ENCODE measurements at places on chromosomes 4 and X.

GRCh38 chr4:106418444-106418843, 49.9 kb upstream of the GIMD1 start:
- no peak for DNase-seq

DNA sequence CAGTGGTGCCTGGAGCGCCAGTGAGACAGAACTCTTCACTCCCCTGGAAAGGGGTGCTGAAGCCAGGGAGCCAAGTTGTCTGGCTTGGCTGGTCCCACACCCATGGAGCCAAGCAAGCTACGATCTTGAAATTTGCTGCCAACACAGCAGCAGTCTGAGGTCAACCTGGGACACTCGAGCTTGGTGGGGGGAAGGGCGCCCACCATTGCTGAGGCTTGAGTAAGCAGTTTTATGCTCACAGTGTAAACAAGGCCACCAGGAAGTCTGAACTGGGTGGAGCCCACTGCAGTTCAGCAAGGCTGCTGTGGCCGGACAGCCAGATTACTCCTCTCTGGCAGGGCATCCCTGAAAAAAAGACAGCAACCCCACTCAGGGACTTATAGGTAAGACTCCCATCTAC, 149.5 kb downstream of the EDA2R start:
- no peak for DNase-seq

DNA sequence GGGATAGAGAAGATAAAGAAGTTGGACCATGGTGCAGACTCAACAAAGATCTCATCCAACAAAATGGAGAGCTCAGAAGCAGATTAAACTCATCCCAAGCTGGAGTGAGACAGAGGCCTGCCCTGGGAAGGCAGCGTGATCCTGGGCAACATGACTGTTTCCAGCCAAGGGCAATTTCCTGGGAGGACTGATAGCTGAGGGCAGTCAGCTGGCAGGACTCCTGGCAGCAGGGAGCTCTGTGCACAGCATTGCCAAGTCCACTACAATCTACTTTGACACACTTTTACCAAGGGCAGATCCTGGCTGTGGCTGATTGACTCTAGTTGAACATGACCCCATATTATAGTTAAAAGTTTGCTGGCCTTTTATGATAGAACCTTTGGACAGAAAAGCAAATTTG, 357.3 kb upstream of the RASGEF1B start:
- DNase-seq, result peak; percentile 49

GRCh38 chr4:189656641-189657040, 284.0 kb upstream of the FRG1 start:
- DNase-seq, result no peak

GRCh38 chr4:175373031-175373430, 439.0 kb downstream of the GPM6A start:
- DNase-seq, result no peak

DNA sequence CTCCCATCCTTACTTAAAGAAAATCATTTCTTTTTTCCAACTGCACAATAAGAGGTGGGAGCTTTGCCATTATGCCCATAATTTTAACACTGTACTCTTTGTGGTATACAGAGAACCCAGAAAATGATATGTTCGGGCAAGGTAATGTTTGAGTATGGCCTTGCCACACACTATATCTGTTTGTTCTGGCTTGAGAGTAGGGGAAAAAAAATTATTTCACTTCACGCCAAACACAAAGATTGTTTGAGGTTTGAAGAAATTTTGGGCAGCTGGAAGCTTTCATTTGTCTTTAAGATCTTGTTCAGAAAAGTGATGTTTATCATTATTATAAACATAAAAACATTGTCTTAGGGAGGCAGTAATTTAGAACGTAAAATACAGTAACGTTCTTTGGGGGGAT, 115.4 kb upstream of the NAP1L5 start:
- DNase-seq, result no peak

DNA sequence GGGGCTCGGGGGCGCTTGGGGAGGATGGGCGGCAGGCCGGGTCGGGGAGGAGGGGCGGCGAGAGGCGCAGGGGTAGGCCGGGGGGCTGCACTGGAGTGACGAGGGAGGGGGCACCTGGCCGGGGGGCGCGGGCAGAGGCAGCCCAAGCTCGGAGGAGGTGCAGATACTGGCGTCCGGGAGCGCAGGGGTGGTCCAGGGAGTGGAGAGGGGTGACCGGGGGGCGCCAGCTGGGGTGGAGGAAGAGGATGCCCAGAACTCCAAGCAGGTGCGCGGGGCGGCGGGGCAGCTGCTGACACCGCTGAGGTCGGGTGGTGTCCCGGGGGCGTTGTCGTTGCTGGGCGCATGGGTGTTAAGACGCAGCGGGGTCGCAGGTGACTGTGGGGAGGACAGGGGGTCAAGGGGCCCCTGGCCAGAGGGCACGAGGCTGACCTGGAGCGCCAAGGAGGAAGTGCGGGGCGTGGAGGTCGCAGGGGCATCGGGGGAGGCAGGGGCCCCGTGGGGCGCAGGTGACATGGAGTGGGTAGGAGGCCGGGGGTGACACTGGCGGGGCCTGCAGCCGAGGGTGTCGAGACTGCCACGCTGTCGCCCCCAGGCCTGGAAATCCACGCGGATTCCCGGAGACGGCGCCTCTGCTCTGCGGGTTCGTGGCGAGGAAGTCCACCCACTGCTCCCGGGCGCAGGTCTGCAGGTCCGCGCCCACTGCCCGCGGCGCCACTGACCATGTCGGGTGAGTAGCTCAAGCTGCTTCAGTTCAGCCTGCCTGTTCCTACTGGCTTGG, 928 bp downstream of the GYG2 start:
- no peak for DNase-seq

GRCh38 chrX:133819546-133819945, 165.8 kb downstream of the GPC3 start:
- DNase-seq, result no peak

DNA sequence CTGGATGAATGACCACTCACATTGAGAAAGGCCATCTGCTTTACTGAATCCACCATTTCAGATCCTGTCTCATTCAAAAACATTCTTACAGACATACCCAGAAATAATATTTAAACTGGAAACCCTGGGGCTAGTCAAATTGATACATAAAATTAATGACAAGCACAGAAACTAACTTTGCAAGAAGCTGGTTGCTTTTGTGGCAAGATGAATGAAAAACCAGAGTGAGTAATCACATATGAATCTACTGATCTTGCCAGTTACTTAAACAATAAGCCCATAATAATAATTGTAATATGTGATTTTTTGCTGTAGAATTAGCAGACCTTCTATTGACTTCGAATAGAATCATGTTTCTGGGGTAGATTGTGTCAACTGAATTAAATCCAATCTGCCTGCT, 235.1 kb downstream of the PPARGC1A start:
- DNase-seq, result no peak

DNA sequence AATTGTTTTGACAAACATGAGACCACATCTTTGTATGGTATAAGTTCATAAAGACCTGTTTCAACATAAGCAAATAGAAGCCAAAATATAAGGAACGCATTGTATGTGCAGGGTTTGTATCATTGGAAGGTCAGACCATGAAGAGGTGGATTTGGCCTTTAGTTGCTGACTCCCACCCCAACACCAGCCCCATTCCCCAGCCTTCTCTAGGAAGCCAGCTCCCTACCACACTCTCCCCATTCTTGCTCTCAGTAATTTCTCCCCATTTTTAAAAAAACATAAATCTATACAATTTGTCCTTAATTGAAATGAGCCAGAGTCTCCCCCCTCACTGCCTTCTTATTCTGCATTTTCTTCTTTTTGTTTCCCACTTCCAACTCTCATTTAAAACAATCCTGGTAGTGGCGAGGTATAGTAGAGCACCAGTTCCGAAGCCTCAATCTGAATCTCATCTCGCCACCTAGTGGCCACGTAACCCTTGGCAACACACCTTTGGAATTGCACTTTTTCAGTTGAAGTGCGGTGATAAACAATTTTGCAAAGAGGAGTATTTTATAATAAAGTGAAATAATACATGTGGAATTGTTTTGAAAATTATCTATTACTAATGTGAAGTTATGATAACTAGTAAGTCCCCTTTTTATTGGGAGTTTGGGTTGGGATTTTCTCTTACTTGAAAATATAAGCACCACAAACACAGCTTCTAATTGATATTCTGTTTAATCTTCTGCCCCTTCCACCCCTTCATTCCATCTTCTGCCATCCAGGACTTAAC, 126.6 kb downstream of the ASB9 start:
- DNase-seq, result no peak

- peak; percentile 51 for DNase-seq
Observed at GRCh38 chr4:78057600-78058550, 752 bp downstream of the FRAS1 start.

DNA sequence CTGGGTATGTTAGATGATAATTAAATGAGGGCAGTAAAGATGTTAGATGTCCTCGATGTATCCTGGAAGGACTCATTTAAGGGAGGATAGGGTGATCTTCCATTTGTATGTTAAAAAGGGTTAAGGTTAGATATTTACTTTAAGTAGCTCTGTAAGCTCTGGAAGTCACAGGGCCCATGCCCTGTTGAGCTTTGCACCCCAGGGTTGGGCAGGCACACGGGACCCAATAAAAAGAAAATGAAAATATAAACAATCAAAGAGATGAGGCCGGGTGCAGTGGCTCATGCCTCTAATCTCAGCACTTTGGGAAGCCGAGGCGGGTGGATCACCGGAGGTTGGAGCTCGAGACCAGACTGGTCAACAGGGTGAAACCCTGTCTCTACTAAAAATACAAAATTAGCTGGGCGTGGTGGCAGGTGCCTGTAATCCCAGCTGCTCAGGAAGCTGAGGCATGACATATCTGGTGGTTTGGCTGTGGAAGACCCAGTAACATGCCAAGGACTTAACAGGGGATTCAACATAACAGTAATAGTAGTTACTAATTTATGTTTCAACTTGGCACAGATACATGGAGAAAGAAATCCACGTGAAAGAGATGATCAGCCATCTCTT, 16.9 kb upstream of the PHEX start:
- no peak for DNase-seq

GRCh38 chrX:102708900-102709299, 3.3 kb upstream of the GPRASP2 start:
- no peak for DNase-seq

GRCh38 chrX:110331444-110332030, 13.7 kb upstream of the AMMECR1 start:
- no peak for DNase-seq

DNA sequence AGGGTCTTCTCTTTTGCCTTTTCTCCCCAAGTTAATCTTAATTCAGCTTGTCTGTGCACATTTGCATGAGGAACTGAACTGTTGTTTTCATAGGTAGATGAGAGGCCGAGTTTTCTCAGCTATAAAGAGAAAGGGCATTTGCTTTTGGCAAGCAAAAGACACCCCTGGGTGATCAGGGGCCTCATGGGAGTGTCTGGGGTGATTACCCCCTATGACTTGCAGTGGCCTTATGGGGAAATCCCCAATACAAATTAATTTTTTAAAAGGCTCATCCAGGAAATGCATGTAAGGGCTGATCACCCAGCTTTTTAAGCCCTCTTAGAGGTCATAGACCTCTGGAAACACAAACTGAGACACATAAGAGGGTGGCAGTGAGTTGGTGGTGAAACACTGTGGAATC, 56.4 kb upstream of the HMX1 start:
- DNase-seq, result no peak

DNA sequence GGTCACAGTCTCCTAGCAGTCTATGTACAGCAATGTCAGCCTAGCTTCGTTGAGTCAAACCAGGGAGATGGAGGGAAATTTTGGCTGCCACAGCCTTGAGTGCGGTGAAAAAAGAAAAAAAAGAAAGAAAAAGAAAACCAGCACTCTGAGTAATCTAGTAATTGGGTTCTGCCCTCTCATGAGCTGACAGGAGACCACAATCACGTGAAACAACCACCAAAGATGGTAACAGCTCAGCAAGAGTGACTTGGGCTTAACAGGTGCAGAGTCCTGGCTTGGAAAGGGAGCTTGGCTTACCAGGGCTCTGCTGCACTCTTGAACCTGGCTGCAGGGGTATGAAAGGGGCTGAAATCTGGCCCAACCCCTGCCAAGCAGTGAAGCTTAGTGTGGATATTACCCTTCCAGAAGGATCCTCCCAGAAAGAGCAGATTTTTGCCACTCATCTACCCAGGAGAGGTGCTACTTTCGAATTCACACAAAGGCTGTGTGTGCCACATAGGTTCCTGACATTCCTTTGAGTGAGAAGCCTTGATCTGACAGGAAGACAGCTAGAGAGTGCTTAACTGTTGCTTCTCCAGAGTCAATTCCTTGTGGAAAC, 350.3 kb downstream of the PTTG2 start:
- DNase-seq, result no peak

- no peak for DNase-seq
Observed at GRCh38 chrX:132413459-132413858, 75.4 kb downstream of the MBNL3 start.

GRCh38 chr4:138488533-138488932, 246.4 kb upstream of the SLC7A11 start:
- DNase-seq, result no peak

DNA sequence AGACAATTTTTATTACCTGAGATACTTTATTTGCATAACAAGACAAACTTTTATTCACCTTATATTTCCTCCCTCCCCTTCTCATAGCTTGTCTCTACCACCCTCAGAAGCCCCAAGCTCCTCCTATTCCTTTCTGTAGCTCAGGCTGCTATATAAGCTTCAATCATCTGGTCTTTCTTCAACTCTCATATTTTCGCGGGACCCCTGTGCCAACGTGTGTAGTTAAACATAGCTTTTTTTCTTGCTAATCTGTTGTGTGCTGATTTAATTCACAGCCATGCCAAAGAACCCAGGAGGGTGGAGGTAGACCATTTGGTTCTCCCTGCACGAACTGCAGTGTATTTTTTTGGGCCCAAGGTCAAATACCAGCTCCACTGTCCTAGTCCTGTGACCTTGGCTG, 21.1 kb upstream of the CD38 start:
- no peak for DNase-seq

- no peak for DNase-seq
Observed at GRCh38 chr4:26404743-26405206, 84.0 kb downstream of the RBPJ start.

- DNase-seq, result no peak
Observed at GRCh38 chrX:100819534-100819836, 706 bp upstream of the CSTF2 start.

DNA sequence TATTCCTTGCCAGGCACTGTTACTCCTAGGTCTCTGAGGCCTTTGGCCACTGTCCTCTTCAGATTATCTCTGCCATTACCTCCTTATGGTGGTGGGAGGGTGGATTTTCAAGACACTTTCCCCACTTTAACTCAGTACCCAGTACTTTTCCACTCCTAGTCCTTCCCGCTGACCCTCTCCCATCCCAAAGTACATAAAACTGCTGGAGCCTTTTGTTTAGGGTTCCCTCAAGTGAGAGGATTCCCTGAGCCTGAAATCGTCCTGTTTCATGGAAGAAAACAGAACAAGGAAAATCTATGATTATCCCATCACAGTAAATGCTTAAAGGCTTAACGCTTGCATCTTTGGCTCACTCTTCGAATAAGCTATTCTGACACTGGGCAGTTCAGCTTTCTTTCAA, 1742.5 kb upstream of the ADGRL3 start:
- DNase-seq, result no peak

DNA sequence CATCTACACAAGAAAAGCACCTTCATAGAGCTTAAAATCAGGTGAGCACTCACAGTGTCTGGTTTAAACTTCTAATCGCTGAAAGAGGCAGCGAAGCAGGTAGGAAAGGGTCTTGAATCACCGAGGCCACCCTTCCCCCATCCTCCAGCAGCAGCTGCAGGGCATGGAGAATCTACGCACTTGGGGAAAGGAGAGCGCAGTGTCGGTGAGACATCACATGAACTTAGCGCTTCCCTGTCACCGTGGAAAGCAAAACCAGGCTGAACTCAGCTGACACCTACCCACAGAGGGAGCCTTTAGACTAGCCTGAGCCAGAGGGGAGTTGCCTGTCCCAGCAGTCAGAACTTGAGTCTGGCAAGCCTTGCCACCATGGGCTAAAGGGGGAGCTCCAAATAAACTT, 197.2 kb upstream of the ZFP42 start:
- DNase-seq, result no peak

GRCh38 chr4:95268819-95269565, 279.8 kb downstream of the UNC5C start:
- no peak for DNase-seq
